ENCODE measurements at places on chromosomes 6 and 20.
A peak's percentile ranks its signal among the peaks of the same experiment; 100 is the strongest.

DNA sequence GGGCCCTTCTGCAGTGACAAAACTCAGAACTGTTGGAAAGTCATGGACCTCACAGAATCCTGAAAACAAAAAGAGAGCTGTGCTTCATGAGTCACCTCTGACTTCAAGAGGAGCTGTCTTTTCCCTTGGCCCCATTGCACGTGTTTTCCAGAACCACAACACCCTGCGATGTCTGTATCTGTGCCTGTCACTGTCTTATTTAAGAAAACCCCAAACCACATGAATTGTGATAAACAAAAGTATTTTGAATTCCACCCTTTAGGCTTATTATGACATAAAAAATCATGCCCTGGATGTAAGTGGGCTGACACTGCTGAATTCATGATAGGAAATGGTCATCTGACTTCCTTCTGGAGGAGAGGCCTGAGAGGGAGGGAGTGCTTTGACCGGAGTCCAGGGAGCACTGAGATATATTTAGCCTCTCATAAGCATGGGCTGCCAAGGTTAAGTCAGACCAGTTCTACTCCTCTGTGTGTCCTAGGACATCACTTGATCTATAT lies 96.4 kb upstream of the DUSP22 start:
- DNase-seq = no peak

DNA sequence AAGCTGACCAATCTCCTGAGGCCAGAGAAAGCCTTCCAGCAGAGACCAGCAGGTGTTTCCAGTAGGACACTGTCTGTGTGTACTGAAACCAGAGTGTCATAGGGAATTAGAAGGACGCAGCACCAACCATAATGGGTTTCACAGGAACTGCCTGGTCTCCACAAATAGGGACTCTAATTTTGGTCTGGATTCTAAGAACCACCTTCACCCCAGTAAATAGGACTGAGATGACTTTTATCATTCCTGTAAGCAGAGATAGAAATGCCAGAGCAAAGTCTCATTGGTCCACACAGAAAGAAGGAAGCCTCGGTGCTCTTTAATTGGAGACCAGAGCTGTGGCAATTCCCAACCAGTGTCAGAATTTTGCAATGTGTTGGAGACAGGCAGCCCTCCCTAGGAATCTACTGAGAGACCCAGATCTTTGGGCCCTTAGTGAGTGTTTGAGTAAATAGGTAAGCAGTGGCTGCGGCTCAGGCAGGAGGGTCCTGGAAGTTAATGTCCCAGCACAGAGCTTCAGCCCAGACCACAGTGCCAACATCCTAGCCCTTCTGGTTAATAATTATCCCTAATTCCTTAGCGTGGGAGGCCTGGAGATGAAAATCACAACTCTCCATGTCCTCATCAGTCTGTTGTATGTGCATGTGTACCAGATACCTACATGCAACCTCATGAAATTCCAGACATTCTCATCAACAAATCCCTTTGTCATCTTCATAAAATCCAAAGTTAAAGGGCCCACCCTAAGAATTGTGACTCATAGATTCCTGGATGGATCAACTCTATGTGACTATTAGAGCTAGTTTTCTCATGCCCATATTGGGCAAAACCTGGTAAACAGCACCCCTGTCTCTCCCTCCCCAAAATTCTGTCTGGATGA lies 81.2 kb downstream of the UNC5CL start:
- peak; percentile 26 for DNase-seq

GRCh38 chr6:35240838-35241801 lies 18.4 kb upstream of the ZNF76 start:
- peak; percentile 31 for DNase-seq

- DNase-seq = no peak
Observed at GRCh38 chr6:27800731-27801373, 111.3 kb downstream of the OR2B2 start.

DNA sequence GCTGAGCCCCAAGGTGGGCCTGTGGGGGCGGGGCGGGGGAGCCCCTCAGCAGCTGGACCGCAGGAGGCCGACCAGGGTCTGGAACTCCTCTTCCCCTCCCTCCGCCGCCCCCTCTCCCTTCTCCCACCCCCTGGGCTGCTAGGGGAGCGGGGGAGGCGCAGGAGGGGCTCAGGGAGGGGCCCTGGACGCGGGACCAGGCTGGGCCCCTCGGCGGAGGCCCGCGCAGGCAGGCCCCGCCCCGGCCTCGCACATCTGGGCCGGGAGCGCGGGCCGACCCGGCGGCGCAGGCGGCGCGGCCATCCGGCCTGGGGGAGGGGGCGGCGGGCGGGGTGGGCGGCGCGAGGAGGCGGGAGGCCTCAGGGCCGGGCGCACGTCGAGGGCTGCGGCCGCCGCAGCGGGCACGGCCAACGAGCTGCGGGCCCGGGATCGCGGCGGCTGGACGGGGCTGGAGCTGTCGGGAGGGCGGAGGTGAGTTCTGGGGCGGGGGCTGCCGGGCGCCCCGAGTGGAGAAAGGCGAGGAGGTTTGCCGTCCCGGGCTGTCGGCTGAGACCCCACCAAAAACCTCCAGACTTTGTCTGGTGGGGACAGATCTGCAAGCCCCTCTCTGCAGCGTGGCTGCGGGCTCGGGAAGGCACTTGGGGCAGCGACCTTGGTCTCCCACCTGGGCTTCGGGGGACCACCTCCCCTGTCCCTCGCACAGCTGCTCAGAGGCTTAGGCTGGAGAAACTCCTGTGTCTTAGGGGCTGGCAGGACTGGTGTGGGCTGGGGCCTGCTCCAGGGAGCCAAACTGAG lies at the start of gene HSPA12B:
Gene HSPA12B, plus strand, starts transcription at position 359 of the 792 bp plus-strand sequence. CDS start 5,990 bp downstream, outside the sequence.
- no peak for DNase-seq
